Spinal cord (tissue), 10 donors: ENCODE measurements at places on chromosomes 2 and 18.

DNA sequence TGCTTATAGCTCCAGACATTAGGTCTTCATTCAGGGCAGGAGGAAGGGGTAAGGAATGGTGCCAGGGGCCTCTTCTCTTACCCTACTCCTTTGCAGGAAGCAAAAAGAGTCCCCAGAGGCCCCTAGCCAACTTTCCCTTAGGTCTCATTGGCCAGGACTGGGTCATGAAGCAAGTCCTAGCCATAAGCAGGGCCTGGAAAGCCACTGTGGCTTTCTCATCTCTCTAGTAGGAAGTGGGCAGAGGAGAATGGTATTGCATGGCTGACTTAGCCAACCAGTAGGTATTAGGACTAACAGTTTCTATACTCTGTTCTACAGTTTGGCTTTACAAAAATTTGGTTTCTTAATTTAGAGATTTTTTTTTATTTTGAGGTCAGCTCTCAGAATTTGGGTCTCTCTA is 4.8 kb downstream of the FAM228A start:
- DNase-seq = no peak

- no peak for DNase-seq
Observed at GRCh38 chr18:58412844-58413666, 215.8 kb downstream of the ALPK2 start.

- no peak for DNase-seq
Observed at GRCh38 chr2:84251651-84252302, 207.3 kb downstream of the SUCLG1 start.

- no peak for DNase-seq
Observed at GRCh38 chr2:166651080-166651675, 157.1 kb upstream of the SCN7A start.

- no peak for DNase-seq
Observed at GRCh38 chr2:203751685-203752271, 45.3 kb downstream of the CD28 start.
